ENCODE measurements at places on chromosomes 12 and 14. TPM values are rescaled to one million over a fixed set of nuclear protein-coding genes. Genes with fewer than 3 reads are reported as not detected.
A peak's percentile ranks its signal among the peaks of the same experiment; 100 is the strongest.

Gene GNB3
- 8.7 TPM for total RNA-seq

Gene SYNDIG1L
- total RNA-seq: not detected

Gene APOF
- 0.17 TPM for total RNA-seq

GRCh38 chr12:116370004-116370404 lies 92.5 kb upstream of the MED13L start:
- DNase-seq: no peak

DNA sequence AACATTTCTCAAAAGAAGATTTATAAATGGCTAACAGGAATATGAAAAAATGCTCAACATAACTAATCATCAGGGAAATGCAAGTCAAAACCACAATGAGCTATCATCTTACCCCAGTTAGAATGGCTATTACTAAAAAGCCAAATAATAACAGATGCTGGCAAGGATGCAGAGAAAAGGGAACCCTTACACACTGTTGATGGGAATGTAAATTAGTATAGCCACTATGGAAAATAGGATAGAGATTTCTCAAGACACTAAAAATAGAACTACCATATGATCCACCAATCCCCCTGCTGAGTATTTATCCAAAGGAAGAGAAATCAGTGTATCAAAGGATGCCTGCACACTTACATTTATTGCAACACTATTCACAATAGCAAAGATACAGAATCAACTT lies 58.3 kb downstream of the GUCY2C start:
- no peak for DNase-seq

Gene RIN3
- 22.2 TPM for total RNA-seq

Gene GALNT9
- 2.6 TPM for total RNA-seq

DNA sequence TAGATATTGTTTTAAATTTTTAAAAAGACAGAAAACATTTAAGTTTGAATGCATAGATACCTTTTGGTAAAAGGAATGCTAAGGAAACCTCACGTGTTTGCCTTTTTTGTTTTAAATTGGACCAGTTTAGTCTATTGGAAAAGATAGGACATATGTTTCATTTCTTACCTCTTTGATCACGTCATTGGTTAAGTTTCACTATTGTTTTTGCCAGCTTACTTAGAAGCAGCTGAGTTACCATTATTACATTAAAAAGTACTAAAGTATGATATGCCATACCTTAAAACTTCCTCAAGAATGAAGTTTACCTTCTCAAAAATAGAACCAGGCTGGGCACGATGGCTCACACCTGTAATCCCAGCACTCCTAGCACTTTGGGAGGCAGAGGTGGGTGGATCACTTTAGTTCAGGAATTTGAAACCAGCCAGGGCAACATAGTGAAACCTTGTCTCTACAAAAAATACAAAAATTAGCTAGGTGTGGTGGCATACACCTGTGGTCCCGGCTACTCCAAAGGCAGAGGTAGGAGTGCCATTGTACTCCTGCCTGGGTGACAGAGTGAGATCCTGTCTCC lies 54.4 kb downstream of the SRGAP1 start:
- DNase-seq: no peak

DNA sequence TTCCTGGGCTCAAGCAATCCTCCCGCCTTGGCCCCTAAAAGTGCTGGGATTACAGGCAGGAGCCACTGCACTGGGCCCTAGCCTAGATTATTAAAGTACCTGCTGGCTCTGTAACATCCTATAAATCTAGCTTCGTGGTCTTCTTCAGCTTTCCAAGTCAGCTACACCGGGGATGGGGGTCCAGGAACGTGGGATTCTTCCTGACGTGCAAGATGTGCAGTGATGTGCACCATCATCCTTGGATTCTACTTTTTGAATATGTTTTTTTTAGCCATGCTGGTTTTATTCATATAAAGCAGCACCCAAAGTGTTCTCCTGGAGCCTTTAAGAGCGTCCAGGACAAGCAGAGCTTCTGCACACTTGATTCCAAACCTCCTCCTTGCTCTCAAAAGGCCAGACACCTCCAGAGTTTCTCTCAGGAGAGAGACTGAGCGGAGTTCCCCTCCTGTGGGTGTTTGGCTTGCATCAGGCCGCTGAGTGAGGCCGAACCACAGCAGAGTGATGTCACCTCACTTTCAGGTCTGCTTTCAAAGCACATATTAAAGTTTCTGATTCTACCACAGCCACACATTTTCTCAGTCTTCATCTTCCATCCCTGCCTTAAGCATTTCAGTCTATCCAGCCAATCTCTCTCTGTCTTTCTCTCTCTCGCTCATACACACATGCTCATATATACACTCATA lies 33.4 kb downstream of the VCPKMT start:
- DNase-seq: no peak

- no peak for DNase-seq
Measured at GRCh38 chr12:53989227-53990113, 4.5 kb downstream of the HOXC10 start.

Gene FAM90A1
- 0.64 TPM for total RNA-seq

- DNase-seq: peak; percentile 35
Measured at GRCh38 chr12:28190321-28191050, at the start of gene CCDC91. TSS of gene CCDC91 (plus strand) at chr12:28190456. CDS start at chr12:28257216, 66,760 bp downstream.

GRCh38 chr12:3215410-3215975 lies 138.3 kb downstream of the TSPAN9 start:
- DNase-seq: no peak
